Activated naive CD8-positive, alpha-beta T cell treated with anti-CD3 and anti-CD28 coated beads, Interleukin-2, amount 50 U/mL, for 24 hours (primary cell): ENCODE measurements at places on chromosomes 4 and X.

GRCh38 chr4:124868495-124868894 lies 156.0 kb upstream of the ANKRD50 start:
- no peak for DNase-seq
- H3K36me3 ChIP-seq = no peaks in the 10 kb centered on the region
- no peaks in the 10 kb centered on the region for H3K4me1 ChIP-seq
- no peak overlapping the region for H3K27ac ChIP-seq

- H3K4me1 ChIP-seq = peaks cover 22% of the 10 kb centered on the region
- peaks cover 24% of the 10 kb centered on the region for H3K36me3 ChIP-seq
- no peak overlapping the region for H3K27ac ChIP-seq
These were observed 94.3 kb downstream of the MRPL1 start for GRCh38 chr4:77956917-77957316.

DNA sequence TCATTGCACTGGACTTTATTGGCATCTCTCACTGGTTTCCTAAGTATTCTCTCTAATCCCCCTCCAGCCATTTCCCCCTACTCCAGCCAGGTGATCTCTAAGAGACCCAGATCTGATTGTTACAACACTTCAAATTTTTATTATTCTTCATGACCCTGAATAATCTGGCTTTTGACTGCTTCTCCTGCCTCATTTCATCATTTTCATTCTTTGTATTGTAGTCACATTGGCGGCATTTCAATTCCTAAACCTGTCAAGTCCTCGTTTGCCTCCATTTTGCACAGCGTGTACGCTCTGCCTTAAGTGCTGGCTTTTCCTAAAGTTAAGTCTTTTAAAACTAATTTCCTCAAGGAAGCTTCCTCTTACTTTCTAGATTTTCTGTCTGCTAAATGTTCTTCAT lies 31.6 kb downstream of the UBE2K start:
- no peaks in the 10 kb centered on the region for H3K27me3 ChIP-seq
- H3K36me3 ChIP-seq = peaks cover 6% of the 10 kb centered on the region
- no peak overlapping the region for H3K4me3 ChIP-seq
- peaks cover 35% of the 10 kb centered on the region for H3K4me1 ChIP-seq
- H3K27ac ChIP-seq = peak overlapping the region; percentile 24

- H3K4me3 ChIP-seq = no peak overlapping the region
- no peak overlapping the region for H3K27ac ChIP-seq
- H3K27me3 ChIP-seq = no peaks in the 10 kb centered on the region
- H3K4me1 ChIP-seq = no peaks in the 10 kb centered on the region
- H3K36me3 ChIP-seq = no peaks in the 10 kb centered on the region
These were observed 971.7 kb downstream of the FAM133A start for GRCh38 chrX:94645726-94646125.

- no peak for DNase-seq
- no peaks in the 10 kb centered on the region for H3K27me3 ChIP-seq
- peak overlapping the region; percentile 85 for H3K27ac ChIP-seq
- peaks cover 24% of the 10 kb centered on the region for H3K36me3 ChIP-seq
- peaks cover 80% of the 10 kb centered on the region for H3K4me1 ChIP-seq
These were observed 98.0 kb downstream of the SH3KBP1 start for GRCh38 chrX:19789376-19789775.

DNA sequence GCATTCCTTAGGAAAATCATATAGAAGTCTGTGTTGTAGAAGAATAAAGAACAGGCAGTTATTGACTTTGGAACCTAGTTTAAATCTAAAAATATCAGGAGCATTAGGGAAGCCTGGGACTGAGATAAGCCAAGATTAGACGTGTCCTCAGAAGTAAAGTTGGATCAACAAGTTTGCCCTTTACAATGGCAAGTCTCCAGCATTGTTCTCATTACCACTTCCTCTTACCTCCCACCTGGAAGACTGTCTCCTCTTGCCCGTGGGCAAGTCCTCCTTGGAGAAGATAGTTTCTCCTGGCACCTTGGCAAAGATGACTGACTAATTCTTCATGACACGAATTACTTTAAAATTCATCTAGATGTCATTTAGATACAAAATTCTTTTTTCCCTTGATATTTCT lies 37.8 kb downstream of the CNKSR2 start:
- no peaks in the 10 kb centered on the region for H3K27me3 ChIP-seq
- no peak for DNase-seq
- H3K36me3 ChIP-seq = peaks cover 24% of the 10 kb centered on the region

DNA sequence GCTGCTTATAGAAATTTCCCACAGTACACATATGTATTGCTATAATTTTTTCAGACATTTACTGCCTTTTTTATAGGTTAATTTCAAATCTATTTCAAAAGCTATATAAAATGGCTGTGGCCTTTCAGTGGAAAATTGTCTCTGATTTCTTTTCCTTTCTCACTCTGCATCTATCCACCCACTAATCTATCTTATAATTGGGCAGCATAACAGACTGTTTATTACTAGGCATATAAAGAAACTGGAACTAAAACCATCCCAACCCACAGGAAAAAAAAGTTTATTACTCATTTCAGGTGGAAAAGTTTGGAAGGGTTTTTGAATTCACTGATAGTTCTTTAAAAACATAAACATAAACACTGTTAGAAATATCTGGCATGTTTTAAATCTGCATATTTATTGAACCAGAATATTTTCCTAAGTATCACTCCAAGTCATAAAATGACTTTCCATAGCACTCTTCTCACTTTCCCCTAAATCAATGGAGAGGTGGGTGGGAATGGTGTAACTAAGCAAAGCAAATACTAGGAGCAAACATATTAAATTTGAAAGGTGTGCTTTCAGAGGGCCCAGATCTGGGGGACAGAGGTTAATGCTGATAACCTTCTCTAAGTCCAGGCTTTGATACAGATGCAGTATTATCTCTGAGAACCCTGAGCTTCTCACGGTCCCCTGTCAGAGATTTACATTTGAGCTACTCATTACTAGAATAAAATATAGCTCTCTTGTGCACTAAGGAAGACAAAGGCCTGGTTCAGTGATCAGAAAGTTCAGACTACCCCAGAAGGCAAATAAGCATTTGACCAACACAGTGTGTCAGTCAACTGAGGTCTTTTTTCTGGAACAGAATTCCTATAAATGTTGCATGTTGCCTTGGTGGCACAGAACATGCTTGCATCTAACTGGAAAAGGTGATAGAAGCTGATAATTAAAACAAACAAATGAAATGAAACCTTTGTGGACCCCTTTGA lies 328.3 kb downstream of the UNC5C start:
- no peak overlapping the region for H3K27ac ChIP-seq
- H3K4me3 ChIP-seq = no peak overlapping the region
- no peak for DNase-seq

GRCh38 chr4:118193421-118193820 lies 159.1 kb downstream of the NDST3 start:
- no peak overlapping the region for H3K27ac ChIP-seq
- DNase-seq = no peak
- H3K36me3 ChIP-seq = no peaks in the 10 kb centered on the region
- no peak overlapping the region for H3K4me3 ChIP-seq
- no peaks in the 10 kb centered on the region for H3K27me3 ChIP-seq

DNA sequence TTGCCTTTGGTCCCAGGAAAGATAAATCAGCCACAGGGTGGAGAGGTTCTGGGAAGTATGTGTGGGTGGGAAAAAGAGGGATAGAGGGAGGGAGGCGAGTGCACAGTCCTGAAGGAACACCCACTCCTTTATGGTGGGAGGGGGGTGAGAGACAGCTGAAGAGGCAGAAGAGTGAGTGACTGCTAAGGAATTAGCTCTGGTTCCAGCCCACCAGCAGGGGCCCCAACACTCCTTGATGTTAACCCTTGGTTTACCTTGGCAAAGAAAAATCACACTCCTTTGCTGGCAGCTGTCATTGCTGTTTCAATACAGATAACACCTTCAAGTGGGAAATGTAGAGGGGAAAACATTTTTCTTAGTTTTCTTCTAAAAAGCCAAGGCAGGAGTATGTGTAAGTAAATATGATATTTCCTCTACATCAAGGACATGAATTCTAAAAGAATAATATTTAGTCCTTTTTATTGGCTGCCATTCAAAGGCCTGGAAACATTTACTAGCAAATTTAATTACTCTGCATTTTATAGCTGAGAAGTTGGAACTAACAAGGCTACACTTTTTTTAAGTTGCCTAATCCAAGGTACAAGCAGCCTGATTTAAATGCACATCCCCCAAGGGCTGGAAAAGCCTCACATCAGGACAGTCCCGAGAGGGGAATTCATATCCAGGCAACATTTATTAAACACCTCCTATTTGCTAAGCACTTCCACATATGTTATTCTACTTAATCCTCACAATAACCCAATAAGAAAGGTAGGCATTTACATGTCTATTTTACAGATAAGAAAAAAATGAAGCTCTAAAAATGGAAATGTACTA lies 81.7 kb downstream of the HS6ST2 start:
- H3K4me3 ChIP-seq = no peak overlapping the region
- H3K27ac ChIP-seq = no peak overlapping the region
- no peaks in the 10 kb centered on the region for H3K4me1 ChIP-seq
- H3K27me3 ChIP-seq = no peaks in the 10 kb centered on the region
- no peaks in the 10 kb centered on the region for H3K36me3 ChIP-seq

GRCh38 chrX:13605611-13606010 lies 36.2 kb downstream of the EGFL6 start:
- H3K36me3 ChIP-seq = no peaks in the 10 kb centered on the region
- no peaks in the 10 kb centered on the region for H3K4me1 ChIP-seq
- peaks cover 2% of the 10 kb centered on the region for H3K27me3 ChIP-seq
- no peak for DNase-seq

GRCh38 chr4:118340109-118340508 lies 12.7 kb downstream of the PRSS12 start:
- H3K4me3 ChIP-seq = no peak overlapping the region
- H3K27ac ChIP-seq = no peak overlapping the region
- H3K4me1 ChIP-seq = no peaks in the 10 kb centered on the region
- no peak for DNase-seq
- peaks cover 6% of the 10 kb centered on the region for H3K27me3 ChIP-seq

- no peak overlapping the region for H3K4me3 ChIP-seq
- no peaks in the 10 kb centered on the region for H3K4me1 ChIP-seq
- no peak overlapping the region for H3K27ac ChIP-seq
- H3K36me3 ChIP-seq = no peaks in the 10 kb centered on the region
- DNase-seq = no peak
These were observed 169.8 kb downstream of the PARM1 start for GRCh38 chr4:75102787-75103085.

DNA sequence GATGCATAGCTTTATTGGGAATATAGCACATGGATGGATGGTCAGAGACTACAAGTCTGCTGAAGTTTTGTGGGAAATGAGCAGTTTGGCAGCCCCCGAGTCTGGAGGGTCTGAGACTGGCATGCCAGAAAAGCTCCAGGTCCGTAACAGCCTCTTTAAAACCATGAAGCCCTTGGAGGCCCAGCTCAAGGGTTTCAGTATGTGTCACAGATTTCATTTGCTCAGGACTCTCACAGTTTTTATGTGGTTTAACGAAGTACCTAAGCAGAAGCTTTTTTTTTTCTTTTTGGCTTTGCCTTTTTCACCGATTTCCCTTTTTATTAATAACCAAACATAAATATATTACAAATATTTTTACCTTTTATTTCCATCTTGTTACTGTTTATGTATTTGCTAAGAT lies 30.6 kb upstream of the TMEM184C start:
- H3K36me3 ChIP-seq = no peaks in the 10 kb centered on the region
- H3K4me3 ChIP-seq = no peak overlapping the region
- H3K27me3 ChIP-seq = peaks cover 2% of the 10 kb centered on the region
- no peak for DNase-seq

DNA sequence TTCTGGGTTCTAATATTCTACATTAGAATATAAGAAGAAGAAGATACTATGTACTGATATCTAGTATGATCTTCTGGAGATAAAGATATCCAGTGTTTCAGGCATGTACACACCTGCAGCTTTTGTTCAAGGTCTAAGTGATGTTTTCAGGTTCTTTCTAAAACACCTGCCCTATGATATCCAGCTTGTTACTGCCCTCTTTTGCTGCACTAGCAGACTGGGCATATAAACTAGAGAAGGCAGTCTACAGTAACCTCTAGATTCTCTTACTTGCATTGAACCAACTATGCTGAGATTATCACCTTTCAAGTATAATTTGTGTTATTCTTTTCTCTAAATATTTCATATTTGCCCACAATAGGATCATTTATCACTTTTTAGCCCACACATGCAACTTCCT lies 1.9 kb upstream of the FRYL start:
- peaks cover 25% of the 10 kb centered on the region for H3K4me1 ChIP-seq
- H3K27me3 ChIP-seq = no peaks in the 10 kb centered on the region
- no peak overlapping the region for H3K4me3 ChIP-seq

DNA sequence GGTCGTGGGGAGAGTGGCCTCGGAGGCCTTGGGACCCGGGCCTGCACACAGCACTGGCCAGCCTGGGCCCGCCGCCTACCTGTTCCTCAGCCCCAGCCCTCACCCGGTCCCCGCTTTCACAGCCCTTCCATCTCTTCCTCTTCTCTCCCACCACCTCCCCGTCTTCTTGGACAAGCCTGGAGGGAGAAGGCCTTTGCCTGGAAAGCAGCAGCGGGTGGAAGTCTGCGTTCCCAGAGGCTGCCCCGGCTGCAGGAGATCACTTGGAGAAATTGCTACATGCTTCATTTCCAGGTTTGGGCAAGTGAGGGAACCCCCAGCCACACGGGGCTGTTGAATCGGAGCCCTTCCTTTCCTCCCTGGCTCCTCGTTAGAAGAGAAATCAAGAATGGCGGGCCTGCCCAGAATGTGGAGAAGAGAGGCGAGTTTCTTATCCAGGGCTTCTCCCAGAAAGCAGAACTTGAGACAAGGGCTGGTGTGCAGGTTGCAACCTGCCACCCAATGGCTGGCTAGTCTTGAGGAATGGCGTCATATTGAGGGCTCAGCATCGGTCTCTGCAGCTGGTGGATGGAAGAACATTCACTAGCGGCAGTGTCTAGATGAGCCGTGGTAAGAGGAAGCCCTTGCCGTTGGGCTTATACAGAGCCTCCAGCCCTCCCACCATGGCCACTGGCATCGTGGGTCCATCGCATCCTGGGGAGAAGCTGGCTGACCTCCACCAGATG lies 1.2 kb upstream of the PDZD4 start:
- no peak for DNase-seq
- peaks cover 3% of the 10 kb centered on the region for H3K4me1 ChIP-seq
- H3K27me3 ChIP-seq = peaks cover 16% of the 10 kb centered on the region
